ENCODE measurements at places on chromosomes 2 and 18.
A peak's percentile ranks its signal among the peaks of the same experiment; 100 is the strongest.

DNA sequence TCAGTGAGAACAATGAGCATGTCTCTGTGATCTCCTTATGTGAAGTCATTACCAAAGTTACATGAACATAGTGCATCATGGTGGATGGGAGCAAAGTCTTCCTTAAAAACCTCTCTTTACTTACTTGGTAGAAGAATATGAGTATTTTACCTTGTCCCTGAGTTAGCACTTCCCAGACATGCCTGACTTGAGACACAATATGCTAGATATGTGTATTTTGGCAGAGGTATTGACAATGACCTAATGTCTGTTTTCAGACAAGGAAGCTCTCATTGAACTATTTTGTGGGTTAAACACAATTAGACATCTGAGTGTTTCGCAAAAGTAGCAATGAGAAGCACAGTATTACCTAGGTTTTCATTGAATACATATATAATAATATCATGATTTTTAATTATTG is 99.1 kb upstream of the MC4R start:
- DNase-seq, result no peak

GRCh38 chr2:8389431-8390108 is 292.3 kb upstream of the ID2 start:
- no peak for DNase-seq

DNA sequence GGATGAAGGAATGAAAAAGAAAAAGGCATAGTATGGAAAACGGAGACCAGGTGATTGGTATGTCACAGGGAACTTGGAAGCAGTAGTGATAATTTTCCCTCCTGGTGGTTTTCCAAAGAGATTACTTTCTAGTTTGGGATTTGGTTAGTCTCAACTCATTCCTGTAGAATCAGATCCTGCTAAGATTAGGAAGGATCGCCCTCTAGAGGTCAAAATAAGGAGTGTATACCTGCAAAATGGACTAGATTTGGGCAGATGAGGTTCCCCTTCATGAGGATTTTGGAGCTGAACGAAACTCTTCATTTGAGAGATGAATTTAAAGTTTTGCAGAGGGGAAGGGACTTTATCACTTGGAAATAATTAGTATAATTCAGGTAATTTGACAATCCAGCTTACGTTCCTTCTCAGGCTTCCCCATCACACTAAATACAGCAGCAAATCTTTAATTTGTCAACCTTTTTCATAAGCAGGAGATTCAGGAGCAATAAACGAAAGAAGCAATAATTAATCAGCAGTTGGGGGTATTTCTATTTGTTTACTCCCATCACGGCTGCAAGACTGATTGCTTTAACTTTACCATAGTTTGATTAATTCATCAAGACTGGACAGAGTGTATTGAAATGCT is 65.2 kb downstream of the CCDC195 start:
- DNase-seq, result no peak

GRCh38 chr2:119469131-119469530 is 37.5 kb downstream of the TMEM37 start:
- DNase-seq, result no peak

DNA sequence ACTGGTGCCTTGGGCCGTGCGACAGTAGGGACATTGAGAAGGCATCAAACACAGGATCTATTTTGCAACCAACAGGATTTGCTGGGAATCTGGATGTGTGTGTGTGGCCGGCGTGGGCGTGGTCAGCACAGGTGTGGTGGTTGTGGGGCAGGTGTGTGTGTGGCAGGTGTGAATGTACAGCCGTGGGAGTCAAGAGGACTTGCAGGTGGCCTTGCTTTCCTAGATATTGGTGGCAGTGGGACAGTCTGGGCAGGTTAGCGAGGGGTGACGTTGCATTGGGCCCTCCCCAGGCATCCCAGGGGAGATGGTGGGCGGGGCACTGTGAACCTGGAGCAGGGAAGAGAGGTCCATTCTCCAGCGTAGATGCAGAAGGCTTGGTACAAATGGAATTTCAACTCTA is 3.2 kb upstream of the LIMS2 start:
- no peak for DNase-seq

DNA sequence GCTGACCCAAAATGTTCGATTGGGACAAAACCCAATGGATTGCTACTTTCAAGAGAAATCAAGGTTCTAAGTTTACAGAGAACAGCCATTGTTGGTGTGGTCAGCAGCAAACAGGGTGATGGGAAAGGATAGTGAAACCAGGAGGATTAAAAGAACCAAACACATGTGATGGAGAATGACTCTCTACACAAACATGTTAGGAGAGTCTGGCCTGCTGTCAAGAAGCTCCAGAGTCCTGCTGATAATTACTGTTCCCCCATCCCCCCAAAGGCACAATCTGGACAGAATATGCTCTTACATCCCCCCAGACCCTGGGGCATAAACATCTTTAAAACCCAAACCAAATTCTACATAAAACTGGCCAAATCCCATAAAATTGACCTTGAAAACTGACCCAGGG is 32.0 kb upstream of the ACYP2 start:
- DNase-seq, result no peak

- no peak for DNase-seq
Measured at GRCh38 chr18:40094441-40094840, 1860.6 kb upstream of the PIK3C3 start.

DNA sequence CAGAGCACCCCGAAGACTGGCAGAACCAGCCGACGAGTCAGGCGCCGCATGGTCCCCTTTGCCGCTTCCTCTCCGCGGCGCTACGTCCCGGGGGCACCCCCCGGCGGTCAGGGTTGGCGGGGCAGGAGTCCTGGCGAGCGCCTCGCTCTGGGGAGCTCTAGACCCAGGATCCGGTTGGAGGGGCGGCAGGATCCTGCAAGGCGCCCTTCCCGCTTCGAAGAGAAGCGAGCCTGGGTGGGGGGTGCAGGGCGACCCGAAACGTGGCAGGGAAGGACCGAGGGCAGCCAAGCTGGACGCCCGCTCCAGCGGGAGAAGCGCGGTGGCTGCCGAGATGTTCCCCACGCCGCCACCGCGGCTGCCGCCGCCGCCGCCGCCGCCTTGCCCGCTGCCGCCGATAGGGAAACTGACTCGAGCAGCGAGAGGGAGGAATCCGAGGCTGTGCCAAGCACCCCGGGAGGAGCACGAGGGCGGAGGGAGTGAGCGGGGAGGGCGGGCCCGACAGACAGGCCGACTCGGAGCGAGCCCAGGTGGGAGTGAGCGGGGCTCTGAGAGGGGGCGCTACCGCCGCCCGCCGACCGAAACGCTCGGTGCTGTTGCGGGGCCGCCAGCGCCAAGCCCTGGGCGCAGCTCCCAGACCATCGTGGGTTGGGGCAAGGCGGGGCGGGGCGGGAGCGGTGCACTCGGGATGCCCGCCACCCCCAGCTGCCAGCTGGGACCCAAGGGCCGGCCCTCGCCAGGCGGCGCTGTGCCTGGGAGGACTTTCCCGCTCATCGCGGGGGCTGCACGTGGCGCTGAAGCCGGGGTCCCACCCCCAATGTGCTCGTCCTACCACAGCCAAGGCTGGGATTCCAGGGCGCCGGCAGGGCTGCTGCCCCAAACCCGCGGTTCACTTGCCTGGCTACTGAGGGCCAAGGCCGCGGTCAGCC is at the start of gene GALNT14:
GALNT14 (minus strand) TSS at position 404 of the 926 bp plus-strand sequence; CDS start at position 50, 354 bp downstream.
- DNase-seq, result peak; percentile 57

DNA sequence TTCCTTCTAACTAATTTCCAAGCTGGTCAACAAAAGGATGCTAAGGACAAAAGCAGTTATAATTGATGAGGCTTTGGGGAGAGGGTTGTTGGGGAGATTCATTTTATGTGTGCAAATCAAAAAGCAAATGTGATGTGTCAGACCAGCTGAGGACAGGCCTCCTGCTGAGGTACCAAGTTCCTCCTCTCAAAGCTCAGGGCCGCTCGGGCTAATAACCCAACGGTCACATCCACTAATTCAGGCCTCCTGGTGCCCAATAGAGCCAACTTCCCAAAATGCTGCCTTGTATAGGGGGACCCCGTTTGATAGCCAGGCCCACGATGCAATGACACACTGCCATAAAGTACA is 88.6 kb upstream of the RTN4 start:
- DNase-seq, result no peak
